ENCODE measurements at places on chromosomes 12 and 14.
A peak's percentile ranks its signal among the peaks of the same experiment; 100 is the strongest.

GRCh38 chr12:97274386-97274785 is 188.2 kb upstream of the RMST start:
- no peak for DNase-seq

- no peak for DNase-seq
These were observed 12.8 kb downstream of the ZFHX2 start for GRCh38 chr14:23538785-23539184.

- DNase-seq, result no peak
These were observed 505 bp upstream of the HEBP1 start for GRCh38 chr12:13000616-13000924.

DNA sequence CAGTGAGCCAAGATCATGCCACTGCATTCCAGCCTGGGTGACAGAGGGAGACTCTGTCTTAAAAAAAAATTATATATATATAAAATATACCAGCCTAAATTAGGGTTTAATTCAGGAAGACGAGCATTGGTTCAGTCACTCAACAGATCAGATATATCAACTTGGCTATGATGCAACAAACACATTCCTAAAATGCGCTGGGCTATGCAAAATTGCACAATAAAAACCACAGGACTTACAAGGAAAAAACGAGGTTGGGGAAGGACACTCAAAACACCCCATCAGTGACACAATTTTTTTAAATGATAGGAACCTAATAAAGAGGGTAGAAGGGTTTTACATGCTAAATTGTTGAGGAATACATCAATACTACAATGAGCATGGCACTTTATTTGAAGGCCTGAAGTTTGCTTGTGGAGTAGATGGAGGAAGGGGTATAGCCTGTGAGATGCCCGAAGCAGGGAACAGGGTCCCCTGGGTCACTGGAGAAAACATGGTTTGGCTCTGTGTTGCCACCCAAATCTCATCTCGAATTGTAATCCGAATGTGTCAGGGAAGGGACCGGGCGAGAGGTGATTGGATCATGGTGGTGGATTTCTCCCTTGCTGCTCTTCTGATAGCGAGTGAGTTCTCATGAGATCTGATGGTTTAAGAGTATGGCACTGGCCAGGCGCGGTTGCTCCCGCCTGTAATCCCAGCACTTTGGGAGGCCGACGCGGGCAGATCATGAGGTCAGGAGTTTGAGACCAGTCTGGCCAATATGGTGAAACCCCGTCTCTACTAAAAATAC is 71.2 kb downstream of the TNFAIP2 start:
- no peak for DNase-seq

DNA sequence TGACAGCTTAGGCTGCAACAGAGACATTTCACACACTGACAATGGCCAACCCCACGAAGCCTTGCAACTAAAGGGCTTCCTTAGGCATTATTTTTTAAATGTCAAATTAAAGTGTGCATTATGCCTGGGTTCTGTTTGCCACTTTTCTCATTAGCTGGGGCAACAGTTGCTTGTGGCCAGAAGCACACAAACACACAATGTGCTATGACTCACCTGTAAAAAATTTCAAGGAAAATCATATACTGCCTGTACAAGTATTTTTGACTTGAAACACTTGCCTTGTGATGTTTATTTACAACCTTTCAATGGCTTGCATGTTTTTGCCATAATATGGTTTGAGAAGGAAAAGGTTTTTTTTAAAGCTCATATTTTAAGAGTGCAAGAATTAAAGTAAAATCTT is 1.9 kb downstream of the NTN4 start:
- DNase-seq, result no peak

DNA sequence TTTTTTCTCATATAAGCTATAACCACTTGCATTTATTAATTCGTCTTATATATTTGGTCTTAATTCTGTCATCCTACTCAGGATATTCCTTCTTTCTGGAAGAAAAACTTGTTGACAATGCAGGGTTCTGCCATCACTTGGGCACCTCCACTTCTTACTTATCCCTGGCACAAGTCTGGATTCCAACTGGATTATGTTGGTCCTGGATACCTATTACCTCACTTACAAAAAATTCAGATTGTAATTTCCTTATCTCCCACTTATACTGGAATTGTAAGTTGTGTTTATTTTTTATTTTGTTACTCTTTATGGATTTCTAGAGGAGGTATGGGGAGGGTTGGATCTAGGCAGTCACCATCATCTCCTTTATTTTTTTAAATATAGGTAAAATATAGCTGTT is 36.7 kb downstream of the LRRIQ1 start:
- no peak for DNase-seq

GRCh38 chr12:47356129-47356700 is 276.5 kb upstream of the AMIGO2 start:
- DNase-seq, result no peak

GRCh38 chr12:51185171-51185717 is 12.3 kb upstream of the TFCP2 start:
- DNase-seq, result no peak

- DNase-seq, result no peak
These were observed 2.2 kb downstream of the CDK2AP1 start for GRCh38 chr12:123269395-123269892.

GRCh38 chr14:90669731-90670130 is 146.5 kb downstream of the TTC7B start:
- no peak for DNase-seq

DNA sequence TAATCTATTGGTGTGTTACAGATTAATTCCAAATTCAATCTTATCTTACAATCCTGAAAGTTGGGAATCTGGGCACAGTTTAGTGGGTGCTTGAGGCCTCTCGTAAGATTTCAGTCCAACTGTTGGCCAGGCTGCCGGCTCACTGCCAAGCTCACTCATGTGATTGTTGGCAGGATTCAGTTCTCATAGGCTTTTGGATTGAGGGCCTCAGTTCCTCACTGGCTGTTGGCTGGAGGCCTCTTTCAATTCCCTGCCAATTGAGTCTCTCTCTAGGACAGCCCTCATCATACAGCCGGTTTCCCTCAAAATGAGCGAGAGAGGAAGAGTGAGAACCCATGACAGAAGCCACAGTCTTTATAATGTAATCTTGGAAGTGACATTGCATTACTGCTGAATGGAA is 123.5 kb upstream of the FBXO33 start:
- DNase-seq, result no peak

GRCh38 chr12:114371250-114371649 is 34.7 kb downstream of the TBX5 start:
- DNase-seq, result no peak

GRCh38 chr12:92028441-92028709 is 117.3 kb downstream of the BTG1 start:
- no peak for DNase-seq

GRCh38 chr14:20415782-20416206 is 2.5 kb upstream of the TEP1 start:
- no peak for DNase-seq

DNA sequence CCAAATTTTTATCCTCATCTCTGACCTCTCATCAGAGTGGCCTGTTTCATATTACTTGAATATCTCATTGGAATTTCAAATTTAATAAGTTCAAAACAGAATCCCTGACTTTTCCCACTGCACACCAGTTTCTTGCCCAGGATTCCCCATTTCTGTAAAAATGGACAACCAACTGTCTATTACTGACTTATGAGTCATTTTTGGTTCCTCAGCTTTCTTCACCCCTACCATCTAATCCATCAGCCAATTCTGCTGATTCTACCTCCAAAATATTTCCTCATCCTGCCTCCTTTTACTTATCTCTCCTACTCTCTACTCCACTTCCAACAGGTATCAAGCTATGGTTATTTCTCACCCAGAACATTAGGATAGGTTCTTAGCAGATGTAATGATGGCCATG is 44.2 kb downstream of the TMX1 start:
- DNase-seq, result no peak

GRCh38 chr12:93571365-93571924 is 1.0 kb upstream of the SOCS2 start:
- DNase-seq, result peak; percentile 42

GRCh38 chr12:58416236-58416635 is 474.9 kb downstream of the ATP23 start:
- no peak for DNase-seq

DNA sequence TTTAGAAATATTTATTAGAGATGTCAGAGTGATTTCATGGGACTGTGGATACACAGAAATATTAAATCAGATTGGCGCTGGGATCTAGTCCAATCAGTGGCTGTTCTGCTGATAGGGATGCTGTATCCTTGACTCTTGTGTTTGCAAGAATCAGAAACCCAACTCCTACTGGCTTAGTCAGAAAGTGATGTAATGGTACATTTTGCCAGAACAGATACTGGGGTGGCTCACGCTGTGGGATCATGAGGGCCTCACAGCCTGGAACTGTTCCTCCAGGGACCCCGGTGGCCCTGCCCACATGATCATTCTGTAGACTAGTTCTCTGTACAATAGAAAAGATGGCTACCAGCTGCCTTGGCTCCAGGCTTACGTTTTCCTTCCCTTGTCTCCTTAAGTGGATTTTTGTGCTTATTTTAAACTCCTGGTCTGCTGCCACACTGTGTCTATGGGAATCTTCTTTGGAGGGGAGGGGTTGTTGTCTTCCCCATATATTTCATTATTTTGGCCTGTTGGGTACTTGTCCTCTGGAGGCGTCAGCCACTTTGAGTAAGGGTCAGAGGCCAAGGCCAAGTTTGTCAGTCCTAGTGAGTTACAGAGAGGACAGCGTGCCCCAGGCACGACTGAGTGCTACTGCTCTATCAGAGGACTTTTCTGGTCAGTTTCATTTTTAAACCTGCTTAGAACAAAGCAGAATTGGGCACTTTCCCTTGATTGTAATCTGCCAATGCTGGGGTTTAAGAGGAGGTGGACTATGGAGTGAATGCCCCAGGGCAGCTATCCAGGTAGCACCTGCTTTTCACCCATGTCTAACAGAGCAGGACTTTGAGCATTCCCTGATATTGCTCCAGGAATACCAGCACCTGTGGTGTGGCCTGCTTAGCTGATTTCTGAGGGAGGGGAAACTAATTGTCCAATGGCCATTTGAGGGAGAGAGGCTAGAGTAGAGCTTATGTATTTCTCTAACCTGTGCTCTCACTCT is 164.3 kb downstream of the SLC5A8 start:
- DNase-seq, result no peak

- DNase-seq, result no peak
These were observed 13.7 kb downstream of the ARID2 start for GRCh38 chr12:45743247-45743646.

GRCh38 chr12:53956914-53957536 is 2.3 kb downstream of the HOXC12 start:
- no peak for DNase-seq

- DNase-seq, result peak; percentile 52
These were observed 525.2 kb upstream of the CCDC196 start for GRCh38 chr14:65961004-65961403.

- no peak for DNase-seq
These were observed 183.0 kb downstream of the MED13L start for GRCh38 chr12:116094475-116094874.

DNA sequence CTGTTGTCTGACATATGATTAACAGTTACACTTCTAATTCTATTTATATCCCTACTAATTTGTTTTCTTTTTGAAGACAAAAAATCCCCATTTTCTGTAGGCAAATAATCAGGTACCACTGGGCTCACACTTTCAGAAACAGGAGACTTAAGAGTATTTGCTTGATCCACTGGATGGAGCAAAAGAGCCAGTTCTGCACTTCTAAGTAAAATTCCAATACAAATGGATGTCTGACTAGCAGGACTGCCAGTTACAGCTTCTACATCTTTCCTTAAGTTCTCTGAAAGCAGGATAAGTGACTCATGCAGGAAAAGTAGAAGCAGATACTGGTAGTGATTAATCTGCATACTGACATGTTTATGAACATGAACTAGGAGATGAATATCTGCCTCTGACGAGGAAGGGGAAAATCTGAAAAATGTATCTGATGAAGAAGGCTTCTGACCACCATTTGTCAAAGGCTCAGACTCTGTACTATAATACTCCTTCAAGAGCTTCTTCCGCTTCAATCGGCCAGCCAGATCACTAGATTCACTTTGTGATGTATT is 73.8 kb upstream of the ANKS1B start:
- DNase-seq, result no peak

DNA sequence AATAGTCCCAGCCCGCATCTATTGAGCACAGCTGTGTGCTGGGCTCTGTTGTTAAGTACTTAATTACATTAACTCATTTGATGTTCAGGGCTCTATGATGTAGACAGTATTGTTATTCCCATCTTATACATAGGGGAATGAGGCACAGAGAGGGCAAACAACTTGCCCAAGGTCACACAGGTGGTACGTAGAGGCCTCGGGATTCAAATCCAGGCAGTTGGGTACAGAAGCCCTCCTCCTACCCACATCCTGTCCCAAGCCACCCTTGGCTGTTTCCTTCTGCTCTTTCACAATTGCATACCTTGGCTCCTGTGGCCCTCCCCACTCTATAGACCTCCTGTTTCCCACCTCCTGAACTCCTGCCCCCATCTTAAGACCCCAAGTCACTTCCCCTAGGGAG is 10.0 kb upstream of the GPR68 start:
- no peak for DNase-seq

DNA sequence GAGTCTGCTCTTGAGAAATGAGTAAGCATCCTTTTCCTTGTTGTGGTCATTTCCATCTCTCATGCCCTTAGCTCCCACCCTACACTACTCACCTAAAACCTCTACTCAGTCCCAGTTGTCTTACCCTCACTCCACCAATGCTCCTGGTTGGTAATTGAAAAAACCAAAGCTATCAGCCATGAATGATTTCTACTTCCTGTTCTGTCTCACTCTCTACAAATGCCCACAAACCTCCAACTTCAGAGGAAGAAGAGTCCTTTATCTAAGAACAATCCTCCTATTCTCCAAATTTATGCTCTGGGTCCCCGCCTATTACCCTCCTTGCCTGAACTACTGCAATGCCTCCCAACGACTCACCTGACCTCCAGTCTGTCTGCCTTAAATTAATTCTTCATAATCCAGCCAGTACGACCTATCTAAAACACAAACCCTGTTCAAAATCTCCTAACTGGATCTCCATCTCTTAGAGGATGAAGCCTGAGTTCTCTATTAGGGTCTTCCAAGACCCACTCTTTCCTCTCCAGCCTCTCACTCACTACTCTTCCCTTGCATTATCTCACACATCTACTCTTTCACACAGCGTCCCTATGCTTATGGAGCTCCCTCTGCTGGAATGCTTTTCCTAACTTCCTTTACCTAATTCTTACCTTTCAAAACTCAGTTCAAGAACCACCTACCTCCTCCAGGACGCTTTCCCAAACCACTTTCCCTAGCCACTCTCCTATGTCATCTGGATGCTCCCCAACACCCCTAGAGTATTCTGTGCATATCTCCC is 2.2 kb downstream of the DHRS1 start:
- no peak for DNase-seq

- no peak for DNase-seq
These were observed 32.6 kb upstream of the HIF1A start for GRCh38 chr14:61662437-61663311.
